ENCODE measurements at places on chromosomes 7 and 10.

DNA sequence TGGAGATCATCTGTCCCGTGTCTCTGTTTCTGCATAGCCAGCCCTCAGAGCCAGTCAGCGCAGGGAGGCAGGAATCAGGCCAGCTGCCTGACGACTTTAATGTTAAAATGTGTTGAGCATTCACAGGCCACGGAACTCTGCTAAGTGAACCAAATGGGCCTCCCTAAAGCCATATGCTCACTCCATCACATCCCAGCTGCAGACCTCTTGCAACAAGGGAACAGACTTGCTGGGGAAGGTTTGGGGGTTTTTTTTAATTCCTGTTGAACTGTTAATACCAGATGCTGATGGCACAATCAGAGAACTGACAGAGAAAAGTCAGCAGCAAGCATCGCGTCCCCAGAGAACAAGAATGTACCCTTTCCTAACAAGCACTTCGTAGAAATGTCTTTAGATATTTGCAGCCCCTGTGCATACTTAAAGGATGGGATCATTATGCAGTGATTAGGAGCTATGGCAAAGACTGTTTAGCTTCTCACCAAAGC, 900.4 kb upstream of the AUTS2 start:
- no peak for DNase-seq

- DNase-seq: no peak
These were observed 484.5 kb downstream of the MAGI2 start for GRCh38 chr7:78968951-78969350.

- DNase-seq: no peak
These were observed 43.3 kb upstream of the ECHDC3 start for GRCh38 chr10:11698691-11699549.

- no peak for DNase-seq
These were observed 12.7 kb downstream of the CNTNAP2 start for GRCh38 chr7:146129296-146129695.

GRCh38 chr10:86962981-86963310, 4.5 kb downstream of the SNCG start:
- no peak for DNase-seq

GRCh38 chr7:66679633-66680244, 51.1 kb downstream of the KCTD7 start:
- DNase-seq: no peak

DNA sequence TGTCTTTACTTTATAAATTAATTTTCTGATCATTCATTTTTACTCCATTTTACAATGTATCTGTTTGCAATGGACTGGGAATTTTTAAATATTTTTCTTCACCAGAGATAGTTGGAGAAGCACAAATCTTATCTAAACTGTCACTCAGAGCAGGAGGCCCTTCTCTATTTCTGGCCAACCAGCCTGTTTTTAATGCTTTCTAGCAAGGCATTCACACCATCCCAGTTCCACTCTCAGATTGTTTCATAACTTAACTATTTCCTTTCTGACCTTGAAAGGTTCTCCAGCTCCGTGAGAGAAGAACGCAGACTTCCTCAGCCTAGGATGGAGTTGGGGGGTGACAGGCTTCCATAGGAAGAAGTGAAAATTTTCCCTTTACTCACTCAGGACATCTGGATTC, 155.8 kb downstream of the SKIDA1 start:
- DNase-seq: no peak

DNA sequence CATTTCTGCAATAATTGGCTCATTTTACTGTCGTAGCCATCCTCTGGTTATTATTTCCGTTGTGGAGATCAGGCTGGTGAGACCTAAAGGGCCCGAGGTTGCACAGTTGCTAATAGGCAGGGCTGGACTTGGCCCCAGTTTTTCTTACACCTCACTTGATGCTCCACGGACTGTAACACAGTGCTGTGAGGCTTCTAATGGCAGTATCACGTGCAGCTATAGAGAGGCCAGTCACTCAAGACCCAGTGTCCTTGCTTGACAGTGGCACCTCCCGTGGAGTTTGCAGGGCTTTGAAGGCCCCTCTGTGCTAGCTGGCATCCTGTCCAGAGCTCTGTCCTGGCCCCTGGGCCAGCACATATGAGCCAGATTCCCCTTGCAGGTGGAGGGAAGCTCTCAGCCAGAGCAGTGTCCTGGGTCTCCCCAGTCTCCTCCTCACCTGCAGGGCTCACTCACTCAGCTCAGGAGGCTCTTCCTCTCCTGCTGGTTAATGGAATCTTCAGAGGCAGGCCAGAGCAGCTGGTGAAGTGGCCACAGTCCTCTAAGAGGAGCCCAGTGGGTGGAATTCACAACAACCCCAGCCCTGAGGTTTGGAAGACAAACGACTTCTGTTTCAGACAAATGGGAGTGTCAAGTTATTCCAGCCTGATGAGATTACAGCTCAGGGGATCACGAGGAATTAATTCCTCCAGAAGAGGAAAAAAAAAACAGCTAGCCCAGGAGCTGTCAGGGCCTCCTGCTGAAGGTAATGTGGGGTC, 114.2 kb upstream of the FAM180A start:
- DNase-seq: no peak

GRCh38 chr10:75418712-75419111, 12.7 kb upstream of the LRMDA start:
- no peak for DNase-seq

DNA sequence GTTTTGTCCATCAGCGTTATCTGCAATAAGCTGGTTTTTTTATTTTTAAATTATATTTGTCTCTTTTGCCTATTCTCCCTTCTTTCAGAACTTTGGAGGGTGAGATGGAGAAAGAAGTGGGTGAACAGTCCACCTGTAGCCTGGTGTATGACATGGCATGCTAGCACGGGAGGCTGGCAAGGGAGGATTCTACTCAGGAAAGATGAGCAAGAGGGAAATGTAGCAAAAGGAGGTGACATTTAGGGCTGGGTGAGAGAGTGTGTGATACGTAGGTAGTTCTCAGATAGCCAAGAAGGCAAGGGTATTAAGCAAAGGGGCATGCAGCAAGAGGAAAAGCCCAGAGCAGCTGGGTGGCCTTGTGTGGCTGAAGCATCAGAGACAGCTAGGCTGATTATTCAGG, 612.9 kb upstream of the IGFBP3 start:
- no peak for DNase-seq

- peak; percentile 41 for DNase-seq
These were observed at the start of gene EPHB6 for GRCh38 chr7:142854372-142855113. Gene EPHB6, plus strand, starts transcription at chr7:142855076. Its CDS starts 8,152 bp downstream, at chr7:142863228.

DNA sequence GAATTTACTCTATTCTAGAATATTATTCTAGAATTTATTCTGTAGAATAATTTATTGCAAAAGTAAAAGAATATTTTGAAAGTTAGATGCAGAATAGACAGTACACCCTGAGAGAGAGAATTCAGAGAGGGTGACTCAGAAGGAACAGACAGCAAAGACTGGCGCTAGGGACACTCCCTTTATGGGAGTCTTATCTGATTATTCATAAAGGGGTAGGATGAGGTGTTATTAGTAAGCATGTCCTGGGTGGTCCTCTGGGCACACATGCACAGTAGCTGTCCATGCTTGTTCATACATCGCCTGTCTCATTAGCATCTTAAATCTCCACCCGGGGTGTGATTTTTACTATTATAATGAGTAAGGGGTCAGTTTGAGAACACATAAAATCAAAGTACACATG, 100.1 kb downstream of the XPNPEP1 start:
- peak; percentile 21 for DNase-seq

GRCh38 chr10:131790021-131790420, 110.8 kb upstream of the PPP2R2D start:
- peak; percentile 59 for DNase-seq

DNA sequence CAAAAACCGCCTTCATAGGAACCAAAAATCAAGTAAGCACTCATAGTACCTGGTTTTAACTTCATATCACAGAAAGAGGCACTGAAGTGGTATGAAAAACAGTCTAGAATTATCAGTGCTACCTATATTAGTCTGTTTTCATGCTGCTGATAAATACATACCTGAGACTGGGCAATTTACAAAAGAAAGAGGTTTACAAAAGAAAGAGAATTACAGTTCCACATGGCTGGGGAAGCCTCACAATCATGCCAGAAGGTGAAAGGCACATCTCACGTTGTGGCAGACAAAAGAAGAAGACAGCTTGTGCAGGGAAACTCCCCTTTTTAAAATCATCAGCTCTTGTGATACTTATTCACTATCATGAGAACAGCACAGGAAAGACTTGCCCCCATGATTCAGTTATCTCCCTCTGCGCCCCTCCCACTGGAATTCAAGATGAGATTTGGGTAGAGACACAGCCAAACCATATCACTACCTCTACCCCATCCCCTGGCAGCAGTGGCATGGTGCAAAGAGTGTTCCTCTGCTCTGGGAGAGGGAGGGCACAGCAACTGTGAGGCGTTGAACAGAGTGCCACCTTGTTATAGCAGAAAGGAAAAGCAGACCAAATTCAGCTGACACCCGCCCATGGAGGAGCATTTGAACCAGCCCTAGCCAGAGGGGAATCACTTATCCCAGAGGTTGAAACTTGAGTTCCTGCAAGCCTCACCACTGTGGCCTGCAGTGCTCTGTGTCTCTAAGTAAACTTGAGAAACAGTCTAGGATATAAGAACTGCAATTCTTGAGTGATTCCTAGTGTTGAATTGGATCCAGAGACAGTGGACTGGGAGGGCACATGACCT, 61.9 kb upstream of the PTPRZ1 start:
- no peak for DNase-seq

DNA sequence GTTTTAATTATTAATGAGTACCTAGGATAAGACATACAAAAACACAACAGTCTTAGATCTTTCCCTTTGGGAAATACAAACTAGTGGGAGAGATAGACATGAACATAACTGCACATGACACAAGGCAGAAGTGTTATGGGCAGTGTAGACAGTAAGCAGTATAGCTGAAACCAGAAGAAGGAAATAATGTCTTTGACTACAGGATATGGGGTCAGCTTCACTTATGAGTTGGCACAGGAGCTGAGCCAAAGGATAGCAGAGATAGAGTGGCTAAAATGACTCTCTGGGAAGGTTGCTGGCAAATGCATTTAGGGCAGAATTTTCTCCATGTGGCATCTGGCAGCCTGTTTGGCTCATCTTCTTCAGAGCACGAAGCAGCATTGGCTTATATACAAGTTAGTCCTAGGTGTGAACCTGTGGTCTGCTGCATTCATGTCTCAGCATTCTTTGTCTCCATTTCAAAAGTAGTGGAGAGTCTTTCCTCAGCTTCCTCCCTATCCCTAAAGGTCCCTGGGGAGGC, 60.3 kb upstream of the FEZF1 start:
- no peak for DNase-seq

DNA sequence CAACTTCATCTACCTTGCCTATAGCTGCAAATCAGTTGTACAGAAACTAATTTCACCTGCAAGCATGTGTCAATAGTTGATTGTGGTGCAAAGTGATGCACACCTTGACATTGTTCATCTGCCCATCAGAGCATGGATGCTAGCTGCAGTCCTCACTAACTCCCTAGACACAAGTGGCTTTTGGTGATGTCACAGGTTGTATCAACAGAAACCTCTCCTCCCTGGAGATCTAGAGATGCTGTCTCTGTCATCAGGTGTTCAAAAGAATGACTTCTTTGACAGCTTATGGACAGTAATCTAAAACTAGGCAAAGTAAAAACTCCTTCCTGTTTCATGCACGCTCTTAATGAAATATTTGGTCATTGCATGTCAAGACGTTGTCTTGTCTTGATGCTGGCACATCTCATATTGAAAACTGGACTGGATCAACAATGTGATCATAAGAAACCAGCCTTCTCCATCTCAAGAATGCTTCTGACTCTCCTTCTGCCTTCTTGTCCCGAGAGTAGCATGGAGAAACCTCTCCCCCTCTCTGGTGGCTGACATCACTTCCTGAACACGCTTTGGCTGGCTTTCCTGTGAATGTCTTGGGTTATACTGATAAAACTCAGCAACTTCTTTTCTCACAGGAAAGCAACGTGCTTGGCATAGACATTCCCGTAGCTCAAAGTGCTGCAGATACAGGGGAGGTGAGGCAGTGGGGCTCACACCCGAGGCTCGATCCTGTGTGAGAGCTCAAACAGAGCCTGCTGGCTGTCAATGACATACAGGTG, 176.2 kb upstream of the CDCA7L start:
- no peak for DNase-seq

GRCh38 chr10:73233883-73234282, 13.2 kb downstream of the DNAJC9 start:
- no peak for DNase-seq

- no peak for DNase-seq
These were observed 538.0 kb downstream of the DNAJB6 start for GRCh38 chr7:157874870-157875229.

DNA sequence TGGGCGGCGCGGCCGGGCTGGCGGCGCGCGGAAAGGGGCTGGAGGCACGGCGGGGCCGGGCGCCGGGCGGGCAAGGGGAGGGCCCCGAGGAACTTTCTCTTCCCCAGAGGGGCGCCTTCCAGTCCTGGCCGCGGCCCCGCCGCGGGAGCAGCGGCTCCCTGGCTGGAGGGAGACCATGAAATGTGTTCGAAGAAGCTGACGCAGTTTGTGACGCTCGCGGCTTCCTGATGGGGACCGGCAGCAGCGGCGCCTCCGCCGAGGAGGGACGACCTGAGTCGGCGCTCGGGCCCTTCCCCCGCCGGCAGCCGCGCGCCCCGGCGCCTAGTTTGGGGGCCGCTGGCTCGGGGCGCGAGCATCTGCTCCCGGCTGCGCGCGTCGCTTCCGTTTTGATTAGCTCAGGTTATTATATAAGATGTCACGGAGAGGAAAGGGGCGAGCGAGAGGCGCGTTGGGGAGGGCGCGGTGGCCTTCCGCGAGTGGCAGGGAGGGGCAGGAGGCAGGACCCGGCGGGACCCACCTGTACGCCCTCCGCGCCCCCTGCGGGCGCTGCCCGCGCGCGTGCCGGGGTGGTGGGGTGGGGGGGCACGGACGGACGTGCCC, 57.1 kb upstream of the PCGF5 start:
- DNase-seq: peak; percentile 56

DNA sequence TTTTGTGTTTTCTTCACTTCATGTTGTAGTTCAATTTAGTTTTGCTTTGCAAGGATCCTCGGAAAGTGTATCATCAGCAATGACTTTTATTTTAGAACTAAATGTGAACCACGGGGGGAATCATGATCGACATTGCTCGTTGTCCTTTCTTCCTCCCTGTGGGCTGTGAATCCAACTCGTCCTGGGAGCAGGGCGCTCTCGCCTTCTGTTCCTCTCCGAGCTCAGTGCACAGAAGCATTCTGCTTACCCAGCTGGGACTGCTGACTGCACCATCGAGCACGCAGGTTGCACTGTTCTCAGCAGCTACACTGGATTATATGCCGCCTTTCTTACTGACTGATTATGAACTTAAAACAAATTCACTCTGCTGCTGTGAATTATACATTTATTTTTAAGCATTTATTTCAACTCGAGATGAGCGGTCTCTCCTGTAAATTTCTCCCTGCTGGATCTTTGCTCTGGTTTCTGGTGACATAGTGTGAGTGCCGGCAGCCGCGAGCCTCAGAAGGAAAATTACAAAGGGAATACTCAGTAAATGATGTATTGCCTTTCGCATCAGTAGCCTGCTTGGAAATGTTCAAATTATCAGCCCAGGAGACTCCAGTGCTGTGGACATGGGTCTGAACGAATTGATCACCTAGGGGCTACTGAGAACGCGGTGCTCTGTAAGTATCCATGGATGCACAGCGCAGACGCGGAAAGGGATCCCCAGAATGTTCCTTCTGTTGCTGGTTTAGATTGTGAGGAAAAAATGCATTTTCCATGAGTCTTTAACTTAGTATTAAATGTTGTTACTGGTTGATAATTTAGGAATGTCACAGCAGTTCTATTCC, 92.6 kb downstream of the PTPRE start:
- DNase-seq: no peak

Data from RKO (cell line).